ENCODE measurements at places on chromosomes 7 and 10.

- no peak for DNase-seq
Observed at GRCh38 chr7:23373151-23374004, 74.2 kb downstream of the MALSU1 start.

- no peak for DNase-seq
Observed at GRCh38 chr10:126640401-126640800, 30.1 kb downstream of the C10orf90 start.

GRCh38 chr7:104208421-104208780 is 588 bp upstream of the ORC5 start:
- no peak for DNase-seq

- DNase-seq = no peak
Observed at GRCh38 chr10:61066661-61067344, 122.8 kb upstream of the RHOBTB1 start.

GRCh38 chr7:156055206-156055822 is 243.1 kb upstream of the SHH start:
- DNase-seq = no peak

DNA sequence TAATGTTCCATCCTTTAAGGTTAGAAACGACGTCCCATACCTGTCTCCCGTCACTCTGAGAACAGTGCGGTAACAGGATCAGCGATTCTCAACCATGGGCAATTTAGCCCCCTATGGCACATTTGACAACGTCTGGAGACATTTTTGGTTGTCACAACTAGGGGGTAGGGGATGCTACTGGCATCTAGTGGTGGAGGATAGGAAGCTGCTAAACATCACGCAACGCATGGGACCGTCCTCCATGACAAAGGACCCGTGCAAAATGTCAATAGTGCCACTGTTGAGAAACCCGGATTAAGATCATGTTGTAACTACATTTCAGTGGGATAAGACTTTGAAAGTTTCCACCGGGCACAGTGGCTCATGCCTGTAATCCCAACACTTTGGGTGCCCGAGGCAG is 5.0 kb upstream of the PAXIP1 start:
- DNase-seq = no peak

DNA sequence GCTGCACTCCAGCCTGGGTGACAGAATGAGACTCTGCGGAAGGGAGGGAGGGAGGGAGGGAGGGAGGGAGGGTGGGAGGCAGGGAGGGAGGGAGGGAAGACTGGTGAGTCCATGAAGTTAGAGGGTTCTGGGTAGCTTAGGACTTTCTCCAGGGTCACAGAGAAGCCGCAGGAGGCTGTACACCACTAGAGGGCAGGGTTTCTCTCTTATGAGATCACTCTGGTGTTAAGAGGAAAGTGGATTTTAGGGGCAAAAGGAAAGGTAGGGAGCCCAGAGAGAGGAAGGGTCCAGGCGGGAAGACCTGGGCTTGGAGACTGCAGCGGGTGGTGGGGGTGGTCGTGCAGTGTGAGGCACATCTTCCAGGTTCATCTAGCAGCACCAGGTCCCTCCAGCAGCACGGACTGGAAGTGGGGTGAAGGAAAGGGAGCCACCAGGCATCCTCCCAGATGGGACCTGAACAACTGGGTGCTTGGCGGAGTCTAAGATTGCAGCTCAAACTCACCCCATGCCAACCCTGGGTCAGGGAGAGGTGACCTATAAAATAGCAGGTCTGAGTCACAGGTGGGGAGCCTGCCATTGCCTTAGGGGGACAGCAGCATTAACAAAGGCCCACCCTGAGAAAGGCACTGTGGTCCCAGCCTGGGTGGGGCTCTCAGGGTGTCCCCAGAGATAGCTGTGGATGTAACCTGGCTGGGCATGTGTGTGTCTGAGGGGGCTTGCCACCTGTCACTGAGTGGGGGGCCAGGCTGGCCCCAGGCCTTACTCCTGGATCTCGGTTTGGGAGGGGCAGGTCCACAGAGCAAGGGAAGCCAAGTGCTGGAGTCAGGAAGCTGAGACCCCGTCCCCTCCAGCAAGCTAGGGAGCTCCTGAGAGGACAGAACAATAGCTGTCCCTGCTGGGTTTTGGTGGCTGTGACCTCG is 48.5 kb upstream of the SLC29A3 start:
- no peak for DNase-seq
